Choroid plexus epithelial cell (primary cell): ENCODE measurements at places on chromosomes 3 and 15.
A peak's percentile ranks its signal among the peaks of the same experiment; 100 is the strongest.

DNA sequence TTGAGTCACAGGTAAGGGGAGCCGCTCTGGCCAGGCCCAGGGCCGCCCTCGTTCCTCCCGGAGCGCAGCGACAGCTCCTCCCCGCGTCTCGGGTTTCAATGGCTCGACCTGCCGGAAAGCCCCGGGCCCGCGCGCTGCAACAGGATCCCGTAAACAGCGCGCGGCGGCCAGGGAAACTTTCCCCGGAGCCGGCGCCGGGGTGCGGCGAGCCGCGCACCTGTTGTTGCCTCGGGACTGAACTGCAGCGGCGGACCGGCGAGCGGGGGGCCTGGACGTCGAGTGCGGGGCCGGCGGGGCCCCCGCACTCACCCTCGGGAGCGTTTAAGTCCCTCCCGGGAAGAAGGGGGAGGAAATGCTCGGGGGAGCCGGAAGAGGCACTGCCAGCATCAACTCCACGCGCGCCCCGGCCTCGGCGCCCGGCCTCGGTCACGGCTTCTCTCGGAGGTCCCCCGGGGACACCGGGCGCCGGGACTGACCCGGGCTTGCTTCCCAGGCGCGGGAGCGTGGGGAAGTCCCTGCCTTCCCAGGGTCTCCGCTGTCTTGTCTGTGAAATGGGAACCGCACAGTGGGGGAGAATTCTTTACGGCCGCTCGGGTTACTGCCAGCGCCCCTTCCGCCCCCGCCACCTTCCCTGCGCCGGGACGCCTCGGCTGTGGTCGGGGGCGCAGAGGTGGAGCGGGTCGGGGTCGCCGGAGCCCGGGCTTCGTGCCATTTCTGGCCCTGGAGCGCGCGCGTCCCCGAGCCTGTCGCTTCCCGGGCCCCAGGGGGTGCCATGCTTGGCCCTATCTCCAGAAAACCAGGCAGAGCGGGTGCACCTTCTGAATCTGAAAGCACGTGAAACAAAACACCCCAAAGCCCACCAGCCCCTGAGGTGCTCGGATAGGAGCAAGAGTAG, 7.5 kb upstream of the PGPEP1L start:
- peak; percentile 65 for DNase-seq

DNA sequence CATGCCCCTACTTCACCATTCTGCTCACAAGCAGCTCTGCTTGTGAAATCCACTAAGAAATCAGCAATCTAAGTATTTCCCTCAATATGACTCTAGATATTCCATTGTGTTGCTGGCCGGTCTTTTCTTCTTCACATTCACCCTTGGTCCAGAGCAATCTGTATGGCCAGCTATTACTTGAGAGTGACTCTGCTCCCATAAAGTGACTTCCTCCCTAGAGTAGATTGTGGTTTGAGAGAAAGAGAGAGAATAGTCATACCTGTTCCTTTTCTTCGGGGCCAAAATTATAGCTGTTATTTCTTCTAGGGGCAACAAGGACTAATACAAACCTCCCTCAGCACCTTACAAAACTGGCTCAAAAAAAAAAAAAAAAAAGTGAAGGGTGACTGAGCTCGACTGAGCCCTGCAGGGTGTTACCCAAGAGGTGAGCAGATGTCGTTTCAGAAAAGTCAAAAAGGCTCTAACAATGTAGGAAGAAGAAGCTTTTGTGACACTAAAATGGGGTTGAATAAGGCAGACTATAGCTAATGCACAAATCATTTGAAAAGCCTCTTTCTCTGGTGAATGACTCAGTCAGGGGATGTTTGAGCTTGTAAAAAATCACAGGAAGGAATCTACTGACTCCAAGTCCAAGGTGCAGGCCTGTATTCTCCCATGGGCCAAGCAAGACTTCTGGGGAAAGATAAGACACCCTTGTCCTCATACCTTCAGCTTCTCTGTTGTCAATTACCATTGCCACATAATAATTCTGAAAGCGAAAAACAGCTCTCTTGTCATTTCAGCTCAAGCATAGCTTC, 161.0 kb upstream of the SLC24A5 start:
- no peak for DNase-seq

- DNase-seq: no peak
Measured at GRCh38 chr15:76642671-76643070, 262.5 kb downstream of the SCAPER start.

DNA sequence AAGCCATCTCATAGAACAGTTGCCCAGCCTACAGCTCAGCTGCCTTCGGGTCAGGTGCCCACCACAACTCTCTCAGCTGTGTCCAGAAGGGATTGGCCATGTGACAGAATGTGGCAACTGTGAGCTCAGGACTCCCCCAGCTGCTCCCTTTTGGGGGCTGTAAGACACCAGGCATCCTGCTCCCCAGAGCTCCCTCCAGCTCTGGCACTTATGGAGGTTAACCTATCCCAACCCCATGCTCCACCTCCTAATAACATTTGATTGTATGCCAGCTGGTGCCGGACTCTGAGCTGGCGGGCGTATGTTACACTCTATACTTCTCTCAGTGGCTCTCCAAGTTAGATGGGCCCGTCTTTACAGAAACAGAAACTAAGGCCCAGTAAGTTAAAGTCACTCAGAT, 222.8 kb downstream of the FAM43A start:
- DNase-seq: no peak

DNA sequence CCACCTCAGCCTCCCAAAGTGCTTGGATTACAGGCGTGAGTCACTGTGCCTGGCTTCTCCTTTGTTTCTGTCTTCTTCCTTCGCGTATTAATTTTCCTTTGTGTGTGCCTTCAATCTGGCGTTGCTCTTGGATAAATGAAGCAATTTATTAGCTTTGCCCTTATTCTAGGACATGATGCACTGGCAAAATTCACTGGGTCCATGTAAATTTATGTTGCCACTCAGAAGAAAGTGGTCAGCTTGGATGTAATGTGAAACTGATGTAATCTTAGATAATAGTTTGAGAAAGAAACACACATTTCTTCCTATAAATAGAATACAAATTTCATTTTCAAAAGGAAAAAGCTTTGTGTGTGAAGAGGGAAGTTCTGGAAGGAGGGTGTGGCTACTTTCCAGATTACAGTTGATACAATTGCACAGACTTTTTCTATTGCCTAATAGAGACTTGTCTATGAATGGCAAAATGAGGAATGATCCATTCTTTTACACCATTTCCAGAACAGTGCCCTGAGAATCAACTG, 23.3 kb upstream of the ATP1B3 start:
- DNase-seq: peak; percentile 20

- peak; percentile 71 for DNase-seq
Measured at GRCh38 chr3:98777801-98778220, 14.7 kb downstream of the ST3GAL6 start.

DNA sequence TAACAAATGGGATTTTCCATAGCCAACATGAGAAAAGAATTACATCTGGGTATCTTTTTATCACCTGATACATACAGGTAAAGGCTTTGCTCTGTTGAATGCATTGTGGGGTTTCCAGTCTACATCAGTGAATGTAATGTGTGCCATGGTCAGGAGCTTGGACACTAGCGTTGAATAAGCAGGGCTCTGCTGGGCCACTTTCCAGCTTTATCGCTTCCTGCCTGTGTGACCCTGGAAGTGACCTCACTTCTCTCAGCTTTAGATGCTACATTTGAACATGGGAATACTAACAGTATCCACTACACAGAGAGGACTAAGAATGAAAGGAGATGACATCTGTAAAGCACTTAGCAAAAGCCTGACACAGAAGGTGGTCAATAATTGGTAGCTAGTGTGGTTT, 40.1 kb downstream of the TTC23 start:
- no peak for DNase-seq

- no peak for DNase-seq
Measured at GRCh38 chr15:89908226-89908625, 4.5 kb downstream of the ARPIN start.
